ENCODE measurements at places on chromosomes 16 and 17. TPM values are rescaled to one million over a fixed set of nuclear protein-coding genes. Genes with fewer than 3 reads are reported as not detected.

Gene RAMP2
- 0.19 TPM for polyA plus RNA-seq

Gene MT4
- polyA plus RNA-seq: not detected

Gene RDM1
- polyA plus RNA-seq: 0.40 TPM

Gene GAST
- 0.87 TPM for polyA plus RNA-seq

Gene MMP15
- 5.6 TPM for polyA plus RNA-seq

Gene HBA1
- polyA plus RNA-seq: not detected

Gene UTP4
- 106 TPM for polyA plus RNA-seq

Gene ACSM2B
- polyA plus RNA-seq: not detected

Gene CD300E
- polyA plus RNA-seq: not detected

Gene MMP25
- 0.17 TPM for polyA plus RNA-seq

Gene AOC3
- 0.18 TPM for polyA plus RNA-seq

Gene SPATA32
- not detected for polyA plus RNA-seq

Gene VASN
- 1.1 TPM for polyA plus RNA-seq

Gene ATXN7L3
- 29.3 TPM for polyA plus RNA-seq

Gene PLXDC1
- polyA plus RNA-seq: 0.06 TPM

Gene ZG16
- not detected for polyA plus RNA-seq

Gene NOG
- polyA plus RNA-seq: 0.68 TPM

Gene ARMC7
- 6.0 TPM for polyA plus RNA-seq

Gene HS3ST3B1
- 3.9 TPM for polyA plus RNA-seq

Gene TMEM92
- 2.7 TPM for polyA plus RNA-seq

Gene AXIN1
- polyA plus RNA-seq: 11.4 TPM

Gene PRR15L
- polyA plus RNA-seq: 0.24 TPM

Gene MYCBPAP
- polyA plus RNA-seq: 9.5 TPM

Gene LLGL2
- 14.9 TPM for polyA plus RNA-seq

Gene ARL16
- 58.3 TPM for polyA plus RNA-seq

Gene ABCA9
- 0.01 TPM for polyA plus RNA-seq

Gene HOXB9
- polyA plus RNA-seq: not detected

Gene TRAPPC2L
- 49.5 TPM for polyA plus RNA-seq

Gene KCNG4
- not detected for polyA plus RNA-seq

Gene CSH1
- polyA plus RNA-seq: not detected

Gene NTN3
- not detected for polyA plus RNA-seq

Gene KRTAP9-2
- not detected for polyA plus RNA-seq

Gene RSAD1
- 25.5 TPM for polyA plus RNA-seq

Gene VMO1
- not detected for polyA plus RNA-seq

Gene PPL
- polyA plus RNA-seq: 23.5 TPM

Gene MC1R
- 1.9 TPM for polyA plus RNA-seq

Gene SSTR5
- not detected for polyA plus RNA-seq
